NCI-H774 (cell line): ENCODE measurements at places on chromosomes 2 and 18.

- DNase-seq, result no peak
Observed at GRCh38 chr2:64226611-64227010, 82.4 kb upstream of the PELI1 start.

DNA sequence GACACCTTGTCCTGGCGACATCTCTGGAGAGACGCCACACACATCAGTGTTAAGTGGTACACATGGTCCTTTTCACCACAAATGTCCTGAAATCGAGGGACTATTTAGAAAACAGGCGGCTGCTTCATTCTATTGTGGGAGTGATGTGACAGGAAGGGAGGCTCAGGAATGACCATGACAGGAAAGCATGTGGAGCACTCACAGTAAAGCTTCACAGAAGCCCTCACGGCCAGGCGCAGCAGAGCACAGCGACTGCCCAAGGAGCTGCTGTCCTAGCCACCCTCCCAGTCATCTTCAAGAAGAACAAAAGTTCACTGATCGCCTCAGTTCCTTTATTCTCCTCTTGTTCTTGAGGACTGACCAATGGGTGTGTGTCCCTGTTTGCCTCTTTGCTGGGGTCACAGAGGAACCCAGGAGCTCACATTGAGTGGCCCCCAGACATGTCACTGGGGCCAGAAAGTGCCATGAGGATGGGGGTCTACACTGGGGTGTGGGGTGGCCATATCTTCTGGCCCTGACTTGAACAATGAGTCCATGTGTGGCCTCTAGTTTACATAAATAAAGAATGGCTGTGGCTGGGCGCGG is 84.6 kb upstream of the RANBP2 start:
- DNase-seq, result no peak

- no peak for DNase-seq
Observed at GRCh38 chr2:216752855-216753505, 57.6 kb upstream of the IGFBP5 start.

DNA sequence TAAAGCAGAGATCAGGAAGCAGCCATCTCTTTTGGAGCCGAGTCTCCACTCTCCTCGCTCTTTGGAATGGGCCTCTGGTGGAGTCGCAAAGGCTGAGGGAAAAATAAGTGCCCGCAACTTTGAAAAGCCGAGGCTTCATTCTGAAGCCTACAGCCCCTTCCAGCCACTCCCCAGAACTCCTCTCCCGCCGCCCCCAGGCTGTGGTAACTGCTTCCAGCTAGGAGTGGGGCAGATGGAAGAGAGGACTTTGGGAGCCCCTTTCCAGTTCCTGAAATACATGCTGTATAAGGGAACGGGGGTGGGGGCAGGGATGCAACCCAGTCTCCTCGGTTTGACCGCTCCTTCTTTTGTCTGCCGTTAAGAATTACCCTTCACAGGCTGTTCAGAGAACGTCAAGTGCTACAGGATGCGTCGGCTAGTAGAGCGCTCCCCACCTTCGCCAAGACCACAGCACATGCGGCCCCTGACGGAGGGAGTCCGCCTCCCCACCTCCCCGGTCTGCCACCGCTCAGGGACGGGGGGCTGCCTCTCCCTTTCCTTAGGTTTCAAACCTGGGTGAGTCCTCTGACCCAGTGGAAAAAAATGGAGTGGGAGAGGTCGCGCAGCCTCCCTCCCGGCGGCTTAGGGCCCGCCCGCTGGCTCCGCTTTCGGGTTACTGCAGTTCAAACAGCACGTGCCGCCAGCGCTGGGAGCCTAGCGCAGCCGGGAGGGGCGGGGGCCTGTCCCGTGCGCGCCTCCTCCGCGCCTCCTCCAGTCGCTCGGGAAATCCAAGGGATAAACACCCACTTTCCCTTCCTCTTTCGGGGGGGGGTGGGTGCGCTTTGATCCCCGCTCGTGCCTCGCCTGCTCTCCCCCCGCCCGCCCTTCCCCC is 4.9 kb downstream of the CYP26B1 start:
- no peak for DNase-seq

- DNase-seq, result no peak
Observed at GRCh38 chr2:160022162-160022561, 40.3 kb downstream of the PLA2R1 start.

DNA sequence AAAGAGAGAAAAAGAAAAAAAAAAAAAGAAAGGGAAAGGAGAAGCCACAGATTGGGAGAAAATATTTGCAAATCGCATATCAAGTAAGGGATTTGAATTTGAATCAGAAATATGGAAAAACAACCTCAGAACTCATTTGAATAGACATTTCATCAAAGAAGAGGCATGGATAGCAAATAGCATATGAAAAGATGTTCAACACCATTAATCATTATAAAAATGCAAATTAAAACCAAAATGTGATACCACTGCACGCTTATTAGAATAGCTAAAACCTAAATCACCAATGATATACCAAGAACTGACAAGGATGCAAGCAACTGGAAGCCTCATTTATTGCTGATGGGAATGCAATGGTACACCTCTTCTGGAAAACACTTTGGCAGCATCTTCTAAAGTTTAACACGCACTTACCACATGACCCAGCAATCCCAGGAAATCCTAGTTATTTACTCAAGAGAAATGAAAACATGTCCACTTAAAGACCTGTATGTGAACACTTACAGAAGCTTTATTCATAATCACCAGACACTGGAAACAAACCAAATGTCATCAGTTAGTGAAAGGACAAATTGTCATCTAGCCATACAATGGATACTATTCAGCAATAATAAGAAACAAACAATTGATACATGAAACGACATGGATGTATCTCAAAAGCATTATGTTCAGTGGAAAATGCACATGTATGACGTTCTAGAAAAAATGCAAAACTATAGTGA is 10.3 kb downstream of the DNER start:
- DNase-seq, result no peak

- DNase-seq, result no peak
Observed at GRCh38 chr2:239985356-239985755, 39.8 kb downstream of the NDUFA10 start.

DNA sequence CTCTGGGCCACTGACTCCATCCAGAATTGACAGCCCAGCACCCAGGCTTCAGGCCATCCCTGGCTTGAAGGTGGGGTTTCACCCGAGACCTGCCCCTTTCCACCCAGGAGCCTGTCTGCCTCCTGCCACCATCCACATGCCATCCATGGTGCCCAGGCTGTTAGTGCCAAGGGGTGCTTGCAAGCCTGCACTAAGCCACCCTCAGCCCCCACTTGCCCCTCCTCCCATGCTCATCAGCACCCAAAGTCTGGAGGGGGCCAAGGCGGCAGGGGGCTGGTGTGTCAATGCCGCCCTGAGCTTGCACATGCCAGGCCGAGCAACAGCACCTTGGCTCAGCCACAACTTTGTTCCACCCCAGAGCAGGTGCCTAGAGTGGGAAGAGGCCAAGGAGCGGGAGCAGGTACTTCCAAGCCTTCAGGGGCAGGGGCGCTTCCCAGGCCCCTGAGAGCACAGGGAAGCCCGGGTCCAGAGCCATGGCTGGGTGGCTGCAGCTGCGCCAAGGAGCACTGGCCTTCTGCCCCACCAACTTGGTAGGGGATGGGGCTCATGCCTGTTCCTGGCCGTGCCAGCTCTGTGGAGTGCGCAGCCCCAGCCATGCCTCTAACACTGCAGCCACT is 12.0 kb downstream of the SRD5A2 start:
- no peak for DNase-seq

- DNase-seq, result no peak
Observed at GRCh38 chr2:122531290-122532071, 776.0 kb downstream of the TSN start.

GRCh38 chr2:181953881-181954537 is 31.6 kb upstream of the PPP1R1C start:
- DNase-seq, result no peak

DNA sequence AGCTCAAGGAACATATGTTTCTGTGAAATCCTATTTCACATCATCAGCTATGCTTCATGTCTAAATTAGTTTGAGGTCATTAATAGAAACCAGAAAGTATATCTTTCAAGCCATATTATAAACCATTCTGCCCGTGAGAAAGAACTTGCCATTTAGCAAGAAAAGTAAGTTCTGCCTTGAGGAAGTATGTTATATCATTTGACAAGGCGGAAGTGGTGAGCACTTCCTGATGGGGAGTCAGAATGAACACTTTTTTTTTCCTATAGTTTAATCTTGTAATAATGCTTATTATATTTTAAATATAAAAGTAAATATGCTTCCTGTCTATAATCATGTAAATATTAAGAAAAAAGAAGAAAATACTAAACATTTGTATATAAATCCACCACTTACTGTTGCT is 39.3 kb upstream of the NRXN1 start:
- DNase-seq, result no peak

DNA sequence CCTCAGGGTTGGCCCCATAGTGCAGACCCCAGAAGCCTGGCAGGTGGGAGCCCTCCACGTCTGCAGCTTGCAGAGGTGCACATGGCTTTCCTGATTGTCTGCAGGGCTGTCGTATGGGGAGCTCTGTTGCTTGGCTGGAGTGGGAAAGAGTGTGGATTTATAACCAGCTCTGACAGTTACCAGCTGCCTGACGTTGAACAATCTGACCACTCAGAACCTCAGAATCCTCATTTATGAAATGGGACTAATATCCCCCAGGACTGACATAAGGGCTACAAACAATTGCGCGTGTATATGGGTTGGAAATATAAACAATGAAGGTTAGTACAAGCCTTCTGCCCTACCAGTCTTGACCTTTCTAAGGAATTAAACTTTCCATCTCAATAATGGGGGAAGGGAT is 13.9 kb upstream of the PXDN start:
- no peak for DNase-seq
